Activated T-cell treated with anti-CD3 and anti-CD28 coated beads for 4 hours (primary cell): ENCODE measurements at places on chromosomes 4 and X.

DNA sequence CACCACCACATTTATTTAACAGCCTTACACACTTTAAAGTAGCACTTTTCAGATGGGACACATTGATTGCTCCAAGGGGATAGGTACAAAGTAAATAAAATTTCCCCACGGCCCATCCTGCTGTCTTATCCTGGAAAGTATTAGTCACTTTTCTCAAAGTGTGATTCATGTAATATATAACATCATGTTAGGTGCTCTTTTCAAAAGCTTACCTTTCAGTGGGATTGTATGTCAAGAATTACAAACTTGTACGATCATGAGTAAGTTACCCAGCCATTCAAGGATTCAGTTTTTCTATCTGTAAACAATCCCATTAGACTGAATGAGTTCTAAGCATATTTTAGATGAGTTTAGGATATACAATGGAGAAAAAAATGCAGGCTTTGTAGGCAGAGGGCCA lies 876.6 kb upstream of the GRID2 start:
- DNase-seq, result no peak

DNA sequence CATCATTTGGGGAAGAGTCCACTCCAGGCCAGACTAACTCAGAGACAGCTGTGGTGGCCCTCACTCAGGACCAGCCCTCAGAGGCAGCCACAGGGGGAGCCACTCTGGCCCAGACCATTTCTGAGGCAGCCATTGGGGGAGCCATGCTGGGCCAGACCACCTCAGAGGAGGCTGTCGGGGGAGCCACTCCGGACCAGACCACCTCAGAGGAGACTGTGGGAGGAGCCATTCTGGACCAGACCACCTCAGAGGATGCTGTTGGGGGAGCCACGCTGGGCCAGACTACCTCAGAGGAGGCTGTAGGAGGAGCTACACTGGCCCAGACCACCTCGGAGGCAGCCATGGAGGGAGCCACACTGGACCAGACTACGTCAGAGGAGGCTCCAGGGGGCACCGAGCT lies 3.3 kb upstream of the ERAS start:
- DNase-seq, result no peak

DNA sequence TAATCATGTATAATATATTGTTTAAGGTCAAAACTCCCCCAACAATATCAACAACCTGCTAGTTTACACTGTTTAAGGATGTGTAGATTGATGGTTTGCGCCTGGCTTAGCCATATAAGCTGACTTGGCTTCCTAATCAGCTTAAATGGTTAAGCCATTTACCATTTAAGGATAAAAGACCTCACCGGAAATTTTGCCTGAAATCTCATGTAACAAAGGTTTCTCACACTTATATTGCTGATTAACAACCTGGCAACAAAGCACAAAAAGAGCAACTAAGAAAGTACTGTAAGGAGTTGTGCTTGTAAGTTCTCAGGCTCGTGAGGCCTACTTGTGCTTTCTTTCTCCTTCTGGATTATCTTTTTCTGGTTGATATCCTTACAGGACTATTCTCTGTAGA lies 485.2 kb downstream of the GABRG1 start:
- no peak for DNase-seq

DNA sequence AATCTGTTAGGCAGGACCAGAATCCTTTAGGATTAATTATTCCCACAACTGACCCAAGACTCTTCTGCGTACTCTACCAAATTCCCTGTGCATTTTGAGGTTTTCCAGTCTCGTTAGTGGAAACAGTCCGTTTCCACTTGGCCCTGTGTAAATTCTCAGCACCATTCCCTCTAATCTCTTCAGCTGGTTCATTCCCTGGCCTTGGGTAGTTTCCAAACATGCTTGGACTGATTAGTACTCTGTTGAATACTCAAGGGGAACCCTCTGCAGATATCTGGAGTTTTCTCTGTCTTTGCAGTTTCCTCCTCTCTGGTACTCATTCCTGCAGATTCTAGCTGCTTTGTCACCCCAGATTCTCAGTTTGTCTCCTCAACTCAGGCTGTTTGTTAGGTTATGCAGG lies 80.4 kb downstream of the ZFX start:
- DNase-seq, result no peak

DNA sequence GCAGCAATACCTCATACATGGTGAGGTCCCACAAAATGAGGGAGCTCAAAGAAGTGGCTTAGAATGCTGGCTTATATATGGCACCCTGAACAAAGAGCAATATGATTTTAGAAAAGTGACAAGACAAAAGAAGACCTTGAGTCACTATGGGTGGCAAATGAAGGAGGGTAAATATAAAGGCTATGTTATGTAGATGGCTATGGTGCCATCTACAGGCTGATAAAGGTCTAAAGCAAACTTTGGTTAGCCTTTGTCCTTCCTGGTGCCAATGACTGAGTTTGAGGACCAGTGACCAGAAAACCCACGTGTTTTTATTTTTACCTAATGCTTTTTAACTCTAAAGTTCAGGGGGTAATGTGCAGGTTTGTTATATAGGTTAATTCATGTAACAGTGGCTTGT lies 151.8 kb downstream of the CCNG2 start:
- DNase-seq, result no peak

DNA sequence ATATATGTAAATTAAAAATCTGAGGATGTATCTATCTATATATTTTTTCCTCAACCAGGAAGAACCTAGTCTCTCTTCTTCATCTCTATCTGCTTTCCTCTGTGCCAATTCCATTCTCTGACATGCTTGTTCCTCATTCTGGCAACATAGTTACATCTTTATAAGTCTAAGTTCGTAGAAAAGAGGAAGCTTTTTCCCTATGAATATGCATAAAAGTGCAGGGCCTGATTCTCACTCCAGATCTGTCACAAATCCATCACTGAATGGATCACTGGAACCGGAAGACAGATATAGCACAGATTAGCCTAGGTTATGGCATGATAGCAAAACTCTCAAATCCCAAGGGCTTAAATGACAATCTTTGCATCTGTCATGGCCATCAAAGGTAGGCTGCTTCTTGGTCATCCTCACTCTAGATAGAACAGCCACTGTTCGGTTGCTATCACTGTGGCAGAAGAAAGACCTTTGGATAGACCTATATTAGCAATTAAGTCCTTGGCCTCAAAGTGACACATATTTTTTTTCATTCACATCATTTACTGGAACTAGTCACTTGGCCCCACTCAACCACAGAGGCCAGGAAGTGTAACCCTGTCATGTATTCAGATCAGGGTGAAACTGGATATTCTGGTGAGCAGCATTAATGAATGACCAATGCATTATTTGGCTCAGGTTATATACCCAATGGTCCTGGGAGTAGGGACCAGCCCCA lies 22.2 kb downstream of the DTHD1 start:
- no peak for DNase-seq

- DNase-seq, result no peak
Measured at GRCh38 chr4:186472948-186473347, 82.4 kb downstream of the MTNR1A start.

- no peak for DNase-seq
Measured at GRCh38 chrX:134524181-134524580, 64.2 kb downstream of the HPRT1 start.

- DNase-seq, result no peak
Measured at GRCh38 chr4:41160012-41160789, 54.1 kb downstream of the APBB2 start.

GRCh38 chr4:101008503-101008902 lies 338.8 kb downstream of the PPP3CA start:
- no peak for DNase-seq

DNA sequence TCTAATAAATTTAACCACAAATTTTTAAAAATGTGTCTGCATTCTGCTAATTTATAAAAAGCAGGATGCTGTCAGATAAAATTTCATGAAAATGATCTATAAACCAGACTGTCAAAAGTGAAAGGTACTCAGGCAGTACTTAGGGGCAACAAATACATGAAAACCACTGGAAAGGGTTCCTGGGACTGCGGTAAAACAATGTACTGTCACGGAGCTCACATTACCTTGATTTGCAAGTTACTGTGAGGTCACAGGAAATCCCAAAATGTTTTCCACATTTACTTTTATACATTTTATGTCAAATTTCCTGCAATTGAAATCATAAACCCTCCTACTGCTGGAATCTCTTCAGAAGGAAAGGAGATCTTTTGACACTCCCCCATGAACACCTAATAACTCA lies 45.3 kb downstream of the SHISA3 start:
- DNase-seq, result no peak

- DNase-seq, result no peak
Measured at GRCh38 chr4:183610613-183611012, 48.4 kb downstream of the RWDD4 start.

DNA sequence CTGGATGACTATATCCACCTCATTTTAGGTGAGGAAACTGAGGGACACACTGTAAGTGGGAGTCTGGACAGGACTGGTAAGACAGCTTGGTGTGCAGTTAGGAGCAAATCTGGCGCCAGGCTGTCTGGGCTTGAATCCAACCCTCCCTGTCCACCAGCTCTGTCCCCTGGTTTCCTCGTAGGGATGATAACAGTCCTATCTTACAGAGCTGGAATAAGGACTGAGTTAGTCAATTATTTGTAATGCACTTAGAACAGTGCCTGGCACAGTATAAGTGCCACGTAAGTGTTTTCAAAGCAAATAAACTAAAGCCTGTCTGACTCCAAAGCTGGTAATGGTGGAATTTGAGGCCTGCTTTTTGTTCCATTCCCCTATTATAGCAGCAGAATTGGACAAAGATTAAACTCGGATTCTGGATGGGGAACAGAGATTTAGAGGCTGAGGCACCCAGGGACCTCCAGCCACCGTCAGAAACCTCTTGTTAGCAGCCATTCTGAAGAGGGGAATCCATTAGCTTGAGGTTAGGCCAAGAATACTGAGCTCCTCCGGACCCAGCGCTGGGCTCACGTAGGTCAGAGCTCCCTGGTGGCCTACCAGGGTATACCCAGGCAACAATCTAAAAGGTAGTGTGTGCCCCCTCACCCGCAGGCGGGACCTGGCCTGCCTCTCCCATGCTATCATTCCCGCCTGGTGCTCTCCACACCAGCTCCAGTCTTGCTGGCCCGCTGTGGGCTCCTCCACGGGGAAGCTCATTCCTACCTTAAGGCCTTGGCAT lies 102.1 kb downstream of the UCHL1 start:
- no peak for DNase-seq

DNA sequence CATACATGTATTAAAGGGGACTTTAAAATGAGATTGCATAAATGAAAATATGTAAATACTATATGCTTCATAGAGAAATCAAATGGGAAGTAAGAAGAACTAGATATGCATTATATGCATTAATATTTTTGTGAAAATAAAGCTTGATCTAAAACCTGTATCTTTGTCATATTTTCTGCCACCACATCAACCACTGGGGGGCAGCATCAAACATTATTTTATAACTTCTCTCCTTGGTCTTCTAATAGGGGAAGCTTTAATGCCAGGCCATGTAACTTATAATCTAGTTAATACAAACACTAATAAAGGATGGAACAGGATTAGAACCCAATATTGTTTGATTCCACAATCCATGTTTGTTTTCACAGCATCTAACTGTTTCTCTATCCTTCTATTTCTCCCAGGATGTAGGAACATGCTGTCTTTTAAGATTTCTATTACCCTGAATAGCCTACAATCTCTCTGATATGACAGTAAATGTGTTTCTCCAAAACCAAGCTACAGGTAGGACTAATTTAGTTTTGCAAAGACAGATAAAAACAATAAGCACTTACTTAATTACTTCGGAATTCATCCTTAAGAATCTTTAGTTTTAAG lies 10.0 kb downstream of the QRFPR start:
- DNase-seq, result peak; percentile 19

GRCh38 chrX:18003876-18004275 lies 142.8 kb upstream of the RAI2 start:
- DNase-seq, result no peak

- no peak for DNase-seq
Measured at GRCh38 chrX:111100191-111100590, 4.2 kb downstream of the PAK3 start.

DNA sequence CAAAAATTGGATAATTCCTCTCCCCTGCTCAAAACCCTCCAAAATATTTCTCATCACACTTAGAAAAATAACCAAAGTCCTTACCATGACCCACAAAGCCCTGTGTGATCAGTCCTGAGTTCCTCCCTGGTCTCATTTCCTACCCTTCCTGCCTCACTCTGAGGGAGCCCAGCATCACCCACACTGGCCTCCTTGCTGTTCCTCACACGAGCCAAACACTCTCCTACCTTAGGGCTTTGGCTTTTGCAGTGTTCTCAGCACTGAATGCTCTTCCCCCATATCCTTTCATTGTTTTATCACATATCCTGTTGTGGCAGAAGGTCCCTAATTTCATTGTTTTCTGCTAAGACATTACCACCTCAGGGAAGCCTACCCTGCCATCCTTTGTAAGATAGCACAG lies 12.2 kb downstream of the MGAT4D start:
- DNase-seq, result no peak

- DNase-seq, result no peak
Measured at GRCh38 chr4:126843492-126844067, 789.2 kb upstream of the INTU start.

DNA sequence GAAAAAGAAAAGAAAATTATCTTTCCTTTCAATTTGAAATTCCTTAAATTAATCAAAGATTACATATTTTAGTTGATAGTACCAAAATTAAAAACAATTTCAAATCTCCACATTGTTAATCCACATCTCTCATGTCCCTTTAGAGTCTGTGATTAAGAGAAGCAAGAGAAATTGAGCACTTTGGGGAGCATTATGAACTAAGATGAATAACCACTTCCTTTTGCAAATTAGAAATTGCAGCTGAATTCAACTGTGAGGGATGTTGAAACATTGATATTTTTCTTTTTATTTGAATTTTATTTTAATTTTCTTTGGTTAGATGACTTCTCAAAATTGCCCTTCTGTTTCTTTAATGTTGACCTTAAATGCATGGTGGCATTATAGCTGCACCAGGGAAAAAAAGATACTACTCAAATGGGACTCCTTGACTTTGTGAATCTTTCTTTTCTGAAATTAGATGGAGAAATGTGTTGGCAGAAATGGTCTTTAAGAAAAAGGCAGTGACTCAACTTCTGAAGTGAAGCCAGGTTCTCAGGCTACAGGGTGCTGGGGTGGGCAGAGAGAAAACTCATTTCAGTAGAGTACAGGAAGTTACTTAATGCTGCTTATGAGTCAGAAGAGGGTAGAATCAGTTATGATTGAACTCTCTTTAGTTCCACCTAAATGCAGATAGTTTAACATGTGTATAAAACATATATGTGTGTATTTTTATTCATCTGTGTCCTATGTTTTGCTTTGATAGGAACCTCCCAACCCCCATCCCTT lies 92.0 kb upstream of the TNIP3 start:
- peak; percentile 32 for DNase-seq

GRCh38 chr4:164783976-164784375 lies 30.0 kb downstream of the SMIM31 start:
- DNase-seq, result no peak

- no peak for DNase-seq
Measured at GRCh38 chr4:57119054-57119651, 9.0 kb upstream of the IGFBP7 start.

- DNase-seq, result no peak
Measured at GRCh38 chr4:184329235-184329634, 111.6 kb upstream of the ENPP6 start.

DNA sequence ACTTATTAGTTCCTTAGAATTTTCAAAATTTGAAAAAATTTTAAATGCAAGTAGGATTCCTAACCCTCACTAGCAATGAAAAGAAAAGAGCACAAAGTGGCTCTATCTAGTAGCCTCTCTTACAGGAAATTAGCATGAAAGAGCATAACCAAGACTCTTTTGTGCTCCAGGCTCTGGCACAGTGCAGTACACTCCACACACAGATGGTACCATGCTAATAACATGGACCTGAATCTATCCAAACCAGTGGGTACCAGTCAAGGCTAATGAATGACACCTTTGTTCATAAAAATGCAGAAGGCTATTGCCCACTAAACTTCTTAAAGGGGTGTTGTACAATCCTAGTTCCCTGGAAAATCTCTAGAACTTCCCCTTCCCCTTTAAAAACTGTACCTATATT lies 119.0 kb downstream of the MANBA start:
- DNase-seq, result no peak
